ENCODE measurements at places on chromosomes 13 and 19.

DNA sequence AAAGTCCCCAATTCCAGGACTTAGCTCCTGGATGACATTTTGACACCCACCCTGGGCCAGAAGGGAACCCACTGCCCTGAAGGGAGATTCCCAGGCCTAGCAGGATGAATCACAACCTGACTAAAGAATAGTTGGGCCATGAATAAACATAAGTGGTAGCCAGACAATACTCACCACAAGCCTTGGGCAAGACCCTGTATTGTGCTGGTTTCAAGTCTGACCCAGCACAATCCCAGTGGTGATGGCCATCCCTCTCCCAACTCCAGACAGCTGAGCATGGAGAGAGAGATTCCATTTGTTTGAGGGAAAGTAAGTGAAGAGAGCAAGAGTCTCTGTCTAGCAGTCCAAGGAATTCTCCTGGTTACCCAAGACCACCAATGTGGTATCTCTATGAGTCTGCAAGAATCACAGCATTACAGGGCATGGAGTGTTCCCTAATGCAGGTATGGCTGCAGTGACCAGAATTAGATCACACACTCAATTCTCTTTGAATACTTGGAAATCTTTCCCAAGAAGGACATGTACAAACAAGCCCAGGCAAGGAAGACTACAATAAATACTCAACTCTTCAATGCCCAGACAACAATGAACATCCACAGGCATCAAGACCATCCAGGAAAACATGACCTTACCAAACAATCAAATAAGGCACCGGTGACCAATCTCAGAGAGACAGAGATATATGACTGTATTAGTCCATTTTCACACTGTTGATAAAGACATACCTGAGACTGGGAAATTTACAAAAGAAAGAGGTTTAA is 158.0 kb downstream of the VWA8 start:
- DNase-seq: peak; percentile 71

DNA sequence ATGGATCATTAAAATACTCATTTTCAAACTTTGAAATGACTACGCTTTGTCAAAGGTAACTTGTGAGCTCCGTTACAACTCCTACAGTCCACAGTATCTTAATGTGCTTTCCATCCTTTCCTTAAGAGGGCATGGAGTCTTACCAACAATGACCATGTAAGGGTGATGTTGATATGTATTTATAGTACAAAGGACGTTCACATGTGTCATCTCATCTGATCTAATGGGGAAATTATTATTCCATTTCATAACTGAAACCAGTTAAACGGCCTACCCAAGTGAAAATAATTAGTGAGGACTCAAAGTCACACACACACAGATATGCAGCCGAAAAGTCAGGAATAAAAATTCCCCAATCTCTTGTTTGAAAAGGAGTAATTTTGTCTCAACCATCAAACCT is 9.6 kb downstream of the USP12 start:
- DNase-seq: no peak

DNA sequence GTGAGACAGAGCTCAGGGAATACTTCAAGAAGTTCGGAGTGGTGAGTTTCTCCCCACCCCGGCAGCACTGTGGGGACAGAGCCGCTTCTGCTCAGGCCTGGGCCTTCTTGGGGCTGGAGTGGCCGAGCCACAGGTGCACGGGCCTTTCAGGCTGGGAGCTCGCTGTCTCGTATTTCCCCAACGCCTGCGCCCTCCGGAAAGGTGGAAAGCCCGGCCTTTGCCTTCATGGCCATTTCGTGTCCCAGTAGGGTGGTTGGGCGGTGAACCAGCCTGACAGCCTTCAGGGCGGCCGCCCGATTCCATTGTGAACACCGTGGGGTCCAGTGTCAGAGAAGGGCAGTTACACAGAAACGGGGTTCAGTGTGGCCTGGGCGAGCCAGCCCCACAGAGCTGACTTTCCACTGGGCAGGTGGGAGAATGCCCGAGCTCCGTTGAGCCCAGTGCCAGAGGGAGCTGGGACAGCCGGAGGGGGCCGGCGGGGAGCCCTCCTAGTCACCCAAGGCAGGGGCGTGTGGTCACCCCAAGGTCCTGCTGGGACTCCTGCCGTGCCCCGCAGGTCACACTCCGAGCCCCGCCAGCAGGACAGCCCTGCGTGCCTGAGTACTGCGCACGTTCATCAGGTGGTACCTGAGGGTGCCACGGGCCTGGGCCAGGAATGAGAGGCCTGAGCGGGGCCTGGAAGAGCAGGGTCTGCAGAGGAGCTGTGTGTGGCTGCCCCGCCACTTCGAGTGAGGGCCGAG is 14.0 kb downstream of the DAZAP1 start:
- no peak for DNase-seq

DNA sequence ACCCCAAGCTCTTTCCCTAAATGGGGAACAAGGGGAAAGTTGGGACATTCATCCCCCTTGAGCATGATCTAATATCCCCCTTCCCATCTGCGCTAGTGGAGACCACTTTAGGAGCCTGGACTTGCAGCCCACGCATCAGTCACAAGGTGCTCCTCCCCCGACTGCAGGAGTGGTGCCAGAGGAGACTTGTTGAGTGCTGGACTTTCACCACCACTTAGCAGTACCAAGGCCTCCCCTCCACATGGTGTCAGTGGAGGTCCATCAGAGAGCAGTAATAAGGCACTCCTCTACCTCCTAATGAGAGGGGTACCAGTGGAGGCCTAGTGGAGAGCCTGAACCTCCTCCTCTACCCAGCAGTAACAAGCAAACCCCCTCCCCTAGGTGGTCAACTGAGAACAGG is 22.5 kb downstream of the CAB39L start:
- peak; percentile 12 for DNase-seq

- no peak for DNase-seq
Observed at GRCh38 chr13:95003019-95003813, 290.9 kb upstream of the SOX21 start.

GRCh38 chr13:113402471-113403254 is 38.7 kb upstream of the GRTP1 start:
- DNase-seq: no peak

- no peak for DNase-seq
Observed at GRCh38 chr19:47012617-47013016, 7.0 kb upstream of the NPAS1 start.

DNA sequence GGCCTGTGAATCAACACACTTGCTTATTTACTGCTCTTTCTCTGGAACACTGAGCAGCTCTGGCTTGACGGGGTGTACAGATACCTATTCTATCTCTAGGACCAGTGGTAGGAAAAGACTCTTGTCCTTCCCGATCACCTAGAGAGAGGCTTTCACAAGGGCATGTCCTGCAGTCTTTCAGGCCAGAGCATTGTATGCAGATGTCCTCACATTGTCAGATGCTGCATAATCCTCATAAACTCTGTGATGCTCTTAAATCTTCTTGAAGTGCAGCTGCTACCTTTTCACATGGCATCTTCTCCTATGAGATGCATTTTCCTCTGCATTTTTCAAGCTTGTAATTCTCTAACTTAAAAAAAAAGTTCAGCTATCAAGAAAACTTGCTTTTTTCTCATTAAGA is 369.4 kb downstream of the OLFM4 start:
- no peak for DNase-seq

DNA sequence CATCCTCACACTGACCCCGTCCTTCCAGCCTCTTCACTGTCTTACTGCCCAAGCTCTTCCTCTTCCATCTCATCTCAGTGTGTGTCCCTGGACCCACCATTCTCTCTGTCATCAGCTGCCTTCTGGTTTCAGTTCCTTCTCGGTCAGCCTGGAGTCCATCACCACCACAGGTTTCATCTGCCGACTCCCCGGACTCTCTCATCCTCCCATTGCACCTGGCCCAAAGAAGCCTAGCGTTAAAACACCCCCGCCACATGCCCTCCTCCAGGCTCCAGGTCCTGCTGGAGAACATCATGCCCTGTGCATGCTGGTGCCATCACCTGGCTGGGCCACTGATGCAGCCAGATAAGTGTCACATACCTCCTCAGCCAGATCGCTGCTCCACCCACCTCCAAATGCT is 122.1 kb upstream of the GPR12 start:
- DNase-seq: no peak

- peak; percentile 46 for DNase-seq
Observed at GRCh38 chr13:80901111-80901510, 560.2 kb upstream of the SPRY2 start.

- no peak for DNase-seq
Observed at GRCh38 chr19:2244125-2244411, 5.1 kb upstream of the AMH start.

GRCh38 chr13:52832313-52832712 is 16.1 kb downstream of the PCDH8 start:
- no peak for DNase-seq

GRCh38 chr13:27128825-27129627 is 42.6 kb downstream of the USP12 start:
- no peak for DNase-seq

DNA sequence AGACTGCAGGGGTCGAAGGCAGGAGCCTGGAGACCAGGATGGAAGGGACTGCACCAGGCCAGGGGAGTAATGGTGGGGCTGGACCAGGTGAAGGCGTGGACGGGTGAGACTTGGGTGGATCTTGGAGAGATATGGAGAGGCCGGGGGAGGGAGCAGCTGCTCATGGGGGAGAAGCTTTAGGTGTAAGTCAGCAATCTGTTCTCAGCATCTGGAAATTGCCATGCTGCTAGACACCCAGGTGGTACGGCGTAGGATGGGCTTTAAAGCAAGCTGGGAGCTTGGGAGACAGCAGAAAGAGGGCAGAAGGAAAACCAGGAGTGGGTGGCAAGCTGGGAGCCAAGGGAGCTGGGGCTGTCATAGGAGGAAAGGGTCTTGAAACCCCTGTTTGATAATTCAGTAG is 3.0 kb downstream of the CERS4 start:
- no peak for DNase-seq

GRCh38 chr13:110713981-110714796 is 689 bp downstream of the ING1 start:
- peak; percentile 44 for DNase-seq

DNA sequence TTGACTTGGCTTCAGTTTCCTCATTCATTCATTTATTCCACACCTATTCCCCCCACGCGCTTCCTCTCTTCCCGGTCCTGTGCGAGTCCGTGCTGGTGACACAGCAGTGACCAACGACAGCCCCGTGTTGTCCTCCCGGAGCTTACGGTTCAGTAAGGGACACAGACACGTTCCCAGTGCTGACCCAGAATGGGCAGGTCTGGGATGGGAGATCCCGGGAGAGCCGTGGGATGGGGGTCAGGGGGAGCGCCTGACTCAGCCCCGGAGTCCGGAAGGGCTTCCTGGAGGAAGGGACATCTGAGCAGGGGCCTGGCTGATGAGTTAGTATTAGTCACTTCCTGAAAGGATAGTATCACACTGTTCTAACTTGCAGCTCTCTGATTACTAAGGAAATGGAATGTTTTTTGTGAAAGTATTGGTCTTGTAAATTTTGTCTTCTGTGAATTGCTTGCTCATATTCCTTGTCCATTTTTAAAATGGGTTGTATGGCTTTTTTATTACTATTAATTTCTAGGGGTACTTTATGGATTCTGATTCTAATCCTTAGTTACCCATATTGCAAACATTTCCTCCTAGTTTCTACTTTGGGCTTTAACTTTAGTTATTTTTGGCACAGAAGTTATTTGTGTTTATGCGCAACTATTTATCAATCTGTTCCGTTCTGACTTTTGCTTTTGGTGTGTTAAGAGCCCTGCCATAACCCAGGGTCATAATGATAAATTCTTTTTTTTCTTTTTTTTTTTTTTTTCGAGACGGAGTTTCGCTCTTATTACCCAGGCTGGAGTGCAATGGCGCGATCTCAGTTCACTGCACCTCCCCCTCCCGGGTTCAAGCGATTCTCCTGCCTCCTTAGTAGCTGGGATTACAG is 708 bp upstream of the ERCC1 start:
- peak; percentile 96 for DNase-seq

GRCh38 chr19:58001895-58002369 is 688 bp downstream of the ZNF606 start:
- DNase-seq: peak; percentile 35

GRCh38 chr13:46721054-46721453 is 75.9 kb downstream of the ESD start:
- DNase-seq: peak; percentile 45

DNA sequence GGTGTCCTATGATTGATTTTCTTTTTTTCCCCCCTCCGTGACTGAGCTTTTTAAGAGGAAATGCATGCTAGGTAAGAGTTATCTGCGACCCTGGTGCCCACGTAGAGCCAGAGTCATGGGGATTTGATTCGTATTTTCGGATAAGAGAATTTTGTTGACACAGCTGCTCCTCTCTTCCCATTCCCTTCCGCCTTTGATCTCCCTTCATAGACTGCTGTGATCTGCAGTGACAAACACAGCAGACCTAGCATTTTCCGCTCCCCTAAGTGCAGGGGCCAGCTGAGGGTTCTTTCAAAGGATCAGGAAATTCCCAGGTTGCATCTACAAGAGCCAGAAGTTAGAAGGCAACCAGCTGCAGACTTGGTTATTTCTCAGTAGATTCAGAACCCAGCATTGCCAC is 70.5 kb downstream of the ZNF568 start:
- no peak for DNase-seq

DNA sequence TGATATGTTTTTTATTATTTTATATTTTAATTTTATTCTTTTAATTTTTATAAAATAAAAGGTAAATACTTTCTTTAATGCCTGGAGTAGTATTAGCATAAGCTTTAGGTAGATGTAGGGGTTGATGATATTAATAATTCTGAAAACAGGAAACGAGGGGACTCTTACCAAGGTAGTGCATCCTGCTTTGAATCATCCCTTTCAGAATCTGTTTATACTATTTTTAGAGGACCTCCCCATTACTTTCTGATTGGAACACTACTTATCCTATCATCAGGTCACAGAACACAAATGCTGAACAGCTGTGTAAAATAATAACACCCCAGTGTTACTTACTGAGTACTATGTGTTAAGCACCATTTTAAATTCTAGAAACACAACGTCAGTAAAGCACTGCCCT is 27.3 kb downstream of the COG6 start:
- DNase-seq: no peak

- DNase-seq: no peak
Observed at GRCh38 chr19:39492225-39492624, 6.5 kb upstream of the DLL3 start.

DNA sequence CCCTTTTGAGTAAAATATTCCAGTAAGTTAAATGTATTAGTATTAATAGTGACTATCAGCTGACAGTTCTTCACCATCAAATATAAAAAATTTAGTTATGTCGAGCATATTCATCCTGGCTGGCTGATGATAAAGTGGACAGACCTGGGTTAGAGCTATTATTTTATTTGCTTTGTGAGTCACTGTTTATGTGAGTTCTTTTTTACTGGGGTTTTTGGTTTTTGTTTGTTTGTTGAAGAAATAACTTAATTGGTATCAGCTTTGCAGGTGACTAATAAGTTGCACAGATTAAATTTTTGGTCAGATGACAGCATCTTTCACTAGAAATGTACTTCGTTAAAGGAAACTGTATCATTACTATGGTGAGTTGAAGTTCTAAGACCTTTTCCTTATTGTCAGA is 224.7 kb downstream of the GGACT start:
- peak; percentile 44 for DNase-seq
